ENCODE measurements at places on chromosomes 16 and 17.
A peak's percentile ranks its signal among the peaks of the same experiment; 100 is the strongest.

GRCh38 chr16:35182943-35183550, 1723.6 kb downstream of the TP53TG3F start:
- DNase-seq: no peak

GRCh38 chr16:57722651-57723050, 12.9 kb upstream of the KATNB1 start:
- no peak for DNase-seq

DNA sequence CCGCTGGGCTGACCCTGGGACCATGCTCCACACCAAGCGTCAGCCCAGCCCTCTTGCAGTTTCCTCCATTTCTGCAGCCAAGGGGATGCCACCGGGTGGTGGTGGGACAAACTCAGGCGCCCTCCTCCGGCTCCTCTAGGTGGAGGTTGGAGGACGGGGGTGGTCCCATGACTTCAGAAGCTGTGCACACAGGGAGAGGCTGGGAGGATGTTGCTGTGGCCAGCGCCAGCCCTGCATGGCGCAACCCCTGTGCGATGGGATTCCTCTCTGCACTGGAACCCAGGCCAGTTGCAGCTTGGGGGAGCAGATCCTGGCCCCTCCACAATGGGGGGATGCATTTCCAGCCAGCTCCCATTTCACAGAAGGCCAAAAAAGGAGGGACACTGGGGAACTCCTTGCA, 246.5 kb downstream of the C16orf95 start:
- no peak for DNase-seq

DNA sequence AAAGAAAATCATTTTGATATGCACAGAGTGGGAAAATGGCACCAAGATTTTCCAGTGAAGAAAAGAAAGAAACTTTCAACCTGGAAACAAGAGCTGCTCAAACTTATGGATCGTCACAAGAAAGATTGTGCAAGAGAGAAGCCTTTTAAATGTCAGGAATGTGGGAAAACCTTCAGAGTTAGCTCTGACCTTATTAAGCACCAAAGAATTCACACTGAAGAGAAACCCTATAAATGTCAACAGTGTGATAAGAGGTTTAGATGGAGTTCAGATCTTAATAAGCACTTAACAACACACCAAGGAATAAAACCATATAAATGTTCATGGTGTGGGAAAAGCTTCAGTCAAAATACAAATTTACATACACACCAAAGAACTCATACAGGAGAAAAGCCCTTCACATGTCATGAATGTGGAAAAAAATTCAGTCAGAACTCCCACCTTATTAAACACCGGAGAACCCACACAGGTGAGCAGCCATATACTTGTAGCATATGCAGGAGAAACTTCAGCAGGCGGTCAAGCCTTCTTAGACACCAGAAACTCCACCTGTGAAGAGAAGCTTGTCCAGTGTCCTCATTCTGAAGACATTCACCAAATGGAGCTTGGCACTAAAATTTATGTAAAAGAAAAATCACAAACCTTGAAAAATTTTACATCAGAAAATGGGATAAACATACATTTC, 12.2 kb downstream of the ZNF75A start:
- no peak for DNase-seq

GRCh38 chr16:72658888-72659717, 388.8 kb downstream of the ZFHX3 start:
- no peak for DNase-seq

DNA sequence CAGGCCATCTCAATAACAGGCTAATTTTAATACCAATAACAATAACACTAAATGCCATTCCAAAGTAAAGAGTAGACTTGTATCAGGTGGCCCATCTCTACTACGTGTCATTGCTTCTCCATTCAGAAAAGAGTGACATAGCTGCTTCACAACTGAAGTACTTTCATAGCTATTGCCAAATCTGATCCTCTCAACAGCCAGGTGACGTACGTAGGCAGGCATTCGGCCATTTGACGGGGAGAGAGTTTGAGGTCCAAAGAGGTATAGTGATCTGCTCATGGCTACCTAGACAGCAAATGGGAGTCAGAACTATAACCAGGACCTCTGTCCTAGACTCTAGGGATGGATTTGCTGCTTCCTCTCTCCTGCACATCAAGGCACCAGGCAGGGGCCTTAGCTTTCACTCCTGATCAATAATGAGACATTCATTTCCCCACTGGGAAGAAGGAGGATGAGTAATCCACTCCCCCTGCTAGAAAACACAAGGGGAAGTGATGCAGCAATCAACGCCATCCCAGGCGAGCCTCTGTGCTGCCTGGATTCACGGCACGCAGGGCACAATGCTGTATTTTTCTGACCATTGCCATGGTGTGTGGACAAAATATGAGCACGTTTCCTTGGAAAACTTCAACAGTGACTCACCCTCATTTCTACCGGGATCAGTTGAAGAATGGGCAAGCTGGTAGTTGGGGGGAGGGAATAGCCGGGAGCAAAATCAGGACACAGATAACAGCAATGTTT, 80.9 kb downstream of the SPACA3 start:
- DNase-seq: no peak

- peak; percentile 4 for DNase-seq
These were observed 20.7 kb upstream of the NAGS start for GRCh38 chr17:43983515-43984411.

GRCh38 chr17:55420776-55421178, 858 bp downstream of the MMD start:
- DNase-seq: no peak

All from stimulated activated CD4-positive, alpha-beta T cell treated with anti-CD3 and anti-CD28 coated beads, TNF-alpha, amount 100 ng/mL, for 24 hours (primary cell).